ENCODE measurements at places on chromosomes 4 and X. TPM values are rescaled to one million over a fixed set of nuclear protein-coding genes. Genes with fewer than 3 reads are reported as not detected.

The HEPH gene
- 8.4 TPM for total RNA-seq

The CXCL1 gene
- 174 TPM for total RNA-seq

The TMEM144 gene
- total RNA-seq = 11.6 TPM

The CFAP47 gene
- not detected for total RNA-seq

The F9 gene
- not detected for total RNA-seq

The LUZP4 gene
- total RNA-seq = not detected

The GPR119 gene
- total RNA-seq = not detected

The SLC6A14 gene
- not detected for total RNA-seq
